ENCODE measurements at places on chromosomes 2 and 18. TPM values are rescaled to one million over a fixed set of nuclear protein-coding genes. Genes with fewer than 3 reads are reported as not detected.

GRCh38 chr2:55827855-55828254 lies 95.7 kb downstream of the EFEMP1 start:
- no peak for DNase-seq

Gene PHOSPHO2
- total RNA-seq = 1.2 TPM

DNA sequence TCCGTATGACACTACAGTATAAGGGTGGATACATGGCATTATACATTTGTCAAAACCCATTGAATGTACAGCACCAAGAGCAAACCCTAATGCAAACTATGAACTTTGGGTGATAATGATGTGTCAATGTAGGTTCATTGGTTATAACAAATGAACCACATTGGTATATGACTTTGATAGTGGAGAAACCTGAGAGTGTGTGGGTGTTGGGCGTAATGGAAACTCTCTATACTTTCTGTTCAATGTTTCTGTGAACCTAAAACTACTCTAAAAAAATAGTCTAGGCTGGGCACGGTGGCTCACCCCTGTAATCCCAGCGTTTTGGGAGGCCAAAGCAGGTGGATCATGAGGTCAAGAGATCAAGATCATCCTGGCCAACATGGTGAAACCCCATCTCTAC lies 6.5 kb upstream of the ACTG2 start:
- DNase-seq = peak; percentile 73

DNA sequence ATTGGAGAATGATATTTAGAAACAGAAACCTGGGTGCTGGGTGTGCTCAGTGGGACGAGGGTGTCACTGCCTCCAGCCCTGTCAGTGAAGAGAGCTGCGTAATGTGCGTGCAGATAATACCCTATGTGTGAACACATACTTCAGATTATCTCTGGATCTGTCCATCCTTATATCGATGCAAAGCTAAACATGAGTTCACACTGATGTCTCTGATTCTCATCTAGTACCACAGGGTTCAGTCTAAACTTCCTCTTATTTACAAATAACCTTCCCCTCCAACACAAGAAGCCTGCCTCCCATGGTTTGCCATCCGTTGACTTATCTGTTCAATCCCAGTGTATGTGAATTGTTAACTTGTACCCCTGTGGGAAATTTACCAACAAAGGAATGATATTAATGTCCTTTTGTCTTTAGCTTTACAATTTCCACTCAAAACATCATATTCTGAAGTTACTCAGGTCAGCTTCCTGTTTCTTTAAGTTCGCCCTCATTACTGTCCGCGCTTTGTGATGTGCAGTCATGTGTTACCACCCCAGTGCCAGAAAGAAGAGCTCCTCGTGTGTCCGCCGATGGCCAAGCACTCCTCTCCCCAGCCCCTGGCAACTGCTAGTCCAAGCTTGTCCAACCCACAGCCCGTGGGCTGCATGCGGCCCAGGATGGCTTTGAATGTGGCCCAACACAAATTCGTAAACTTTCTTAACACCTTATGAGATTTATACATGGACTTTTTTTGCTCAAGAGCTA lies 108.2 kb downstream of the RTP5 start:
- no peak for DNase-seq

DNA sequence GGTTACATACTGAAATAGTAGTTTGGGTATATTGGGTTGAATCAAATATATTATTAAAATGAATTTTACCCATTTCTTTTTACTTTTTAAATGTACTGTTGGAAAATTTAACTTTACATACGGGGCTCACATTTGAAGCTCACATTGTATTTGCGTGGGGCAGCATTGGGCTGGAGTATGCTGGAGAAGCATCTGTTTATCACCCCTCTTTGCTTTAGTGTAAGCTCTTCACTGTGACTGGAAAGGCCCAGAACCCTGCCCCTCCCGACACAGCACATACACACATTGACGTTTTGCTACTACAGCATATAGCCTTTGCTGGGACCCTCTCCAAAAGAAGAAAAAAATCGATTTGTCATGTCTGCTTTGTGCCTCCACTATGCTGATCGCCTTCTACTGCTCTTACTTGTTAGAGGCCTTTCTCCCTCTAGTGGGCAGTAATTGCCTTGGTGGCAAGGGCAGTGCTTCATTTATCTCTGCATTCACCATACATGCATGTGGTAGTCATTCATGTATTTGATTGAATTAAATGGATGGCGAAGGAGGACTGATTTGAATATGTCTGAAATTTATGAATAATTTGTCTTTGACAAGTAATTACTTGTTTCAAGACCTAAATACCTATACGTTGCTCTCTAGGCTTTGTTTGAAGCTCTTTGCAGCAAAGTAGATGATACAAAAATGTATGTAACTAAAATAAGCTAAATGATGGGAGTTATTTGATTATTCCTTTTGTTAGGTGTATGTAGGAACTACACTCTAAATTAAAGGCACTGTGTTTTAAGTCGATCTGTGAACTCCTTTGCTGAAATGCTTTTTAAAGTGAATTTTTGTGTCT lies 37.4 kb downstream of the VAPA start:
- peak; percentile 34 for DNase-seq

DNA sequence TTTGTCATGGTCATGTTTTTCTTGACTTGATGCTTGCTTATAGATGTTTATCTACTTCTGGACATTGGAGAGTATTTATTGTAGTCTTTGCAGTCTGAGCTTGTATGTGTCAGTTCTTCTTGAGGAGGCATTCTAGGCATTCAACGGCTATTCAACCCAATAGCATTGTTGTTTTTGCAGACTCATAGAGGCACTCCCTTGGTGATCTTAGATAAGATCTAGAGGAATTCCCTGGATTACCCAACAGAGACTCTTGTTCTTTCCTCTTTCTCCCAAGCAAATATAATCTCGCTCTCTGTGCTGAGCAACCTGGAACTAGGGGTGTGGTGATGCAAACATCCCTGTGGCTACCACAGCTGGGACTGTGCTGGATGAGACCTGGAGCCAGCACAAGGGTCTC lies 40.4 kb downstream of the SYT4 start:
- no peak for DNase-seq

Gene PTPN18
- total RNA-seq = 24.7 TPM

Gene CYRIA
- 1.2 TPM for total RNA-seq

Gene CYS1
- not detected for total RNA-seq

Gene PTPRN
- total RNA-seq = not detected

Gene SLC4A3
- total RNA-seq = not detected

Gene INPP4A
- 34.8 TPM for total RNA-seq

Gene ABCG5
- not detected for total RNA-seq

DNA sequence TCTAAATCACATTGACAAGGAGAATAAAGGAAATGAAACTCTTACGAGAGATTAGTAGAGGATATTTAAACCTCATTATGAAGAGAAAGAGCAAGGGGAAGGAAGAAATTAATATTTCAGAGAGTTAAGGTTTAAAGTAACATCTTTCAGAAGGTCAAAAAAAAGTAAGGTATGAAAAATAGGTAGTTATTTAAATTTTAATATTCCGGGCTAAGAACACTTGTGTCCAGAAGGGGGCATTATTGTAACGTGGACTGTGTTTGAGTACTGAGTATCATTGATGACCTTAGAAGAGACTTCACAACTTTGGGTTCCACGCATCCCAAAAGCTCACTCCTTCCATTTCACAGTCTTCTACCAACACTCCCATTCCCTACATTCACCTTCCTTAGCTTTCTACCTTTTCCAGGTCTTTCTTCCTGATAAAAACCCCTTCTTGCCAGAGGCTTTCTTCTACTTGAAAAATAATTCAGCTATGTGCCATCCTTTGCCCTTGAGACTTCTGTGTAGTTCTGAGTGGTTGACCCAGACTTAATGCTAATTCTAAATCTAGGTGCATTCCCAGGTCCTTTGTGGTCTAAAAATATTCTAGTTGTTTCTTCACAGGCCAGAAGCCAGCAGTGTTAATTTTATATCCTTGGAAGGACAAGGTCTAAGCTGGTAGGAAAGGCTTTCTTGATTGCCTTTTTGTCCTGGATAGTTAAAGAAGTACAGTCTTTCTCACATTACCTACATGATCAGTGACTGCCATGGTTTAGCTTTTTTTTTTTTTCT lies 16.5 kb downstream of the DYNC1I2 start:
- DNase-seq = peak; percentile 13
